ENCODE measurements at places on chromosomes 13 and 19.

- DNase-seq = no peak
These were observed 45.5 kb downstream of the SAE1 start for GRCh38 chr19:47176071-47176626.

DNA sequence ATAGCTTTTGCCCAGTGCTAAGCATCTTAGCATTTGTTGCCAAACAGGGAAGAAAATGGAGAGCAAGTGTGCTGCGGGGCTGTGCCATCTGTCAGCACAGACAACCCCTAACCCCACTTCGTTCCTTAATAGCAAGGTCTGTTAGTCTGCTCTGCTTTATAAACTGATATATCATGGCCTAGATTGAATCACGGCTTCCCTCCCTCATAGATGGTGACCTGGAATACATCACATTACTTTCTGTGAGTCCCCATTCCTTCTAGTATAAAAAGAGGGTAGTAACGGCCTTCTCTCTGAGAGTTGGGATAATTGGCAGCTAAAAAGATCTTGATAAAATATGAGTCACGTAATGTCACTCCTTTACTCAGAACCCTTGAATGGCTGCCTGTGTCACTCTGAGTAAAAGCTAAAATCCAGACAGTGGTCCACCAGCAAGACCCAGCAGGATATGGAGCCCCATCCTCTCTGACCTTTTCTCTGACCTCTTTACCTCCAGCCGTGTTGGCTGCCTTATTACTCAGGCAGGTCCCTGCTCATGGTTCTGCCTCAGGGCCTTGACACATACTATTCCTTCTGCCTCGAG lies 151.7 kb downstream of the DLEU7 start:
- DNase-seq = no peak

DNA sequence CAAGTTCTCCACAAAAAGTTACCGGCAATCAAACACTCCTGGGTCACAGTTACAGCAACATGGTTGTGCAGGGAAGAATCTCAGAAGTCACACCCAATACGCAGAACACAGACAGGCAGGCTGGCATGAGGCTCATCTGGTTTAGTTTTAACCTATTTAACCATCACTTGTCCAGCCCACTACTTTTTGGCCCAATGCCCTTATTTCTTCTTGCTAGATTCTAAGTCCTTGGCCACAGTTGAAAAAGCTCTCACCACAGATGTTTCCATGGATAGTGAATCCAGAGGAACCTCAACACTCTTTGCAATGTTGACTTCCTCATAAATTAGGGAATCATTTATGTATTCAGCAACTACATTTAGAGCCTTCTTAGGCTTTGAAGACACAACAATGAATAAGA lies 50.7 kb upstream of the FNDC3A start:
- DNase-seq = no peak

DNA sequence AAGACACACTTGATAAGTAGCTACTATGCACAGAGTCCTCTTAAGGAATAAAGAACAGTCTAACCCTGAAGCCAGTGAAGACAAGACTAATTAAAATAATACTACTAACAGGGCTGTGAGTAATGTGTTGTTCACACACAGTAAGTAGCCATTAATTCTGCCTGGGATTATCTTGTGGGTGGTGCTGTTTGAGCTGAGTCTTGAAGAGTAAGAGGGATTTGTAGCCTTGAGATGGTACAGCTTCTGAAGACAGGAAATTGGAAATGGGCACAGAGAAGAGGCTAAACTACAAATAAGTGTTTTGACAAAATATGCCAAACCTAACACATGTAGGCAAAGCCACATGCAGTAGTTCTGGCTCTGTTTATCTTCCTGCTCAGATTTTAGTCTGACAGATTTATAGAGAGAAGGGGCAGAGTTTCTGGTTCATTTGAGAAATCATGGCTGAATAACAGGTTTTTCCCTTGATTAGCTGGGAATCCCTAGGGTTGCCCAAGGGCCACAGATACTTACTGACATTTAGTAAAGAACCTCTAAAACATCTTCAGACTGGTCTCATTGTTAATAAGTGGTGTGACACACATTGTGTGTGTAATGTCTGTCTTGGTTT lies 38.0 kb downstream of the ITGBL1 start:
- no peak for DNase-seq

DNA sequence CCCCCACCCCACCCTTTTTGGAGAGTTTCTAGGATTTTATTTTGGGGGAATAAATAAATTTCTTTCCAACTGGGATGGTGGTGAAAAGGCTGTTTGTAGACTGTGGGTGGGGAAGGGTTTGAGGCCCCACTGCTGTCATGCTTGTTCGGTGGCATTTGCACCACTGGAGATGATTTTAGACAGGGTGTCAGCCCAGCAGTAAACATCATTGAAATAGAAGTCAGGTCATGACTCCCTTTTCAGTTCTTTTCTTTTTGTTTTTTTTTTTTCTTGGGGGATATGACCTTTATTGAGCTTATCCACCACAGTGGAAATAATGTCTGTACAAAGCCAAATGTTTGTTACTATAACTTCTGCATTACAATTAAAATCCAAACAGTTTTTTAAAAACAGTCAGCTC lies 14.1 kb downstream of the UBAC2 start:
- DNase-seq = no peak

GRCh38 chr19:17950310-17951156 lies 16.4 kb upstream of the KCNN1 start:
- DNase-seq = no peak

GRCh38 chr13:40666933-40667621 lies 636 bp upstream of the FOXO1 start:
- no peak for DNase-seq

DNA sequence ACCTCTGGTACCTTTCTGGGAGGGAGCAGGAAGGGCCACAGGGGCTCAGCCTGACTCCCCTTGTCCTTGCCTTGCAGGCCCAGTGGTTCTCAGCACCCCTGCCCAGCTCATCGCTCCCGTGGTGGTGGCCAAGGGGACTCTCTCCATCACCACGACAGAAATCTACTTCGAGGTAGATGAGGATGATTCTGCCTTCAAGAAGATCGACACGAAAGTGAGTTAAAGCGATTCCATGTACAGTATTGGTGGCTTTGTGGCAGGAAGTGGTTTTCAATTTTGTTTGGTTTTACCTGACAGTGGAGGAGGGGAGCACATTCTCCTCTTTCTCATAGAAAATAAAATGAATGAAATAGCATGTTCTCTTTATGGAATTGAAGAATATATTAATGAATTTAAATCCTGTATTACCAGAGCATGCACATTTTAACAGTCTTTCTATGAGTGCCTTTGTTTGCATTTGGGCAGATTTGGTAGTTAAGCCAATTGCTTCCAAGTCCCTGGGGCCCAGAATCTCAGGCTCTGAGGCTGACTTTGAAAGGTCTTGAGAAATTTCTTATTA lies 4.1 kb downstream of the MAB21L1 start:
- no peak for DNase-seq

DNA sequence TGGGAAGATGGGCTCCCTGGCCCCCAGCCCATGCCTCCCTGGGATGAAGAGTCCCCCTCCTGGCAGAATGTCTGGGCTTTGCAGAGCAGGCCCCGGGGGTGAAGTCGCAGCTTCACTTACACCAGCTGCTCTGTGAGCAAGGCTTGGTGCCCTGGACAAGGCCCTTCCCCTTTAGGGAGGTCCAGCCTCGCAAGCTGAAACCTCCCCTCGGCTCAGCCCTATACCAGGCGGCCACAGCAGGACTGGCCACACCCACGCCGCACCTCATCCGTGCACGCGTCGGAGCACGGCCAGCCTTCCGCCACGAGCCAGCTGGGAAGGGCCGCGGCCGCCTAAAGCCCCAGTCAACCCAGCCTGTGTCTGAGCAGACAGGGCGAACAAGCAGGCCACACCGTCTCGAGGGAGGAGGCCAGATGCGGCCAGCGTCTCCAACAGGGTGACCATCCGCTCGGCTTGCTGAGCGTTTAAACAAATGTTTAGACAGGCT lies 83.2 kb upstream of the MCF2L start:
- DNase-seq = peak; percentile 43

GRCh38 chr13:26680123-26680450 lies 80.5 kb downstream of the GPR12 start:
- no peak for DNase-seq

- no peak for DNase-seq
These were observed 81.2 kb downstream of the STARD13 start for GRCh38 chr13:33204130-33204927.

Data from NCI-H187 treated with DMSO at 0.1 percent for 48 hours (cell line).